ENCODE measurements at places on chromosomes 2 and 18.

- no peak for DNase-seq
These were observed 667.5 kb upstream of the HS6ST1 start for GRCh38 chr2:128986026-128986715.

DNA sequence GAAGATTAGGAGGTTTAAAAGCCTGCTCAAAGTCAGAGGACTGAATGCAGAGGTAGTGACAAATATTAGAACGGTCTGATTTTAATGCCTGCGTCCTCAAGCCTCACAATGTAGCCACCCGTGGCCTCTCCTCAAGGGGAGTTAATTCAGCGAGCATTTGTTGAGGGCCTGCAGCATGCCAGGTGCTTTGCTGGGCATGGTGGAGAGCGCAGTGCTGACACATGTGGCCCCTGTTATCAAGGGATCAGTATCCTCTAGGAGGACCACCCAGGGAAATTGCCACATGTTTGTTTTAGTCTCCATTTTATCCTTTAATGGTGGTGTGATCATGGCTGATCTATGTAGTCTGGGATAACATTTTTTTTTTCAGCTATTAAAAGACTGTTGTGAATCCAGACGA is 19.2 kb downstream of the PMAIP1 start:
- no peak for DNase-seq

GRCh38 chr2:136468799-136469369 is 296.5 kb upstream of the THSD7B start:
- no peak for DNase-seq

DNA sequence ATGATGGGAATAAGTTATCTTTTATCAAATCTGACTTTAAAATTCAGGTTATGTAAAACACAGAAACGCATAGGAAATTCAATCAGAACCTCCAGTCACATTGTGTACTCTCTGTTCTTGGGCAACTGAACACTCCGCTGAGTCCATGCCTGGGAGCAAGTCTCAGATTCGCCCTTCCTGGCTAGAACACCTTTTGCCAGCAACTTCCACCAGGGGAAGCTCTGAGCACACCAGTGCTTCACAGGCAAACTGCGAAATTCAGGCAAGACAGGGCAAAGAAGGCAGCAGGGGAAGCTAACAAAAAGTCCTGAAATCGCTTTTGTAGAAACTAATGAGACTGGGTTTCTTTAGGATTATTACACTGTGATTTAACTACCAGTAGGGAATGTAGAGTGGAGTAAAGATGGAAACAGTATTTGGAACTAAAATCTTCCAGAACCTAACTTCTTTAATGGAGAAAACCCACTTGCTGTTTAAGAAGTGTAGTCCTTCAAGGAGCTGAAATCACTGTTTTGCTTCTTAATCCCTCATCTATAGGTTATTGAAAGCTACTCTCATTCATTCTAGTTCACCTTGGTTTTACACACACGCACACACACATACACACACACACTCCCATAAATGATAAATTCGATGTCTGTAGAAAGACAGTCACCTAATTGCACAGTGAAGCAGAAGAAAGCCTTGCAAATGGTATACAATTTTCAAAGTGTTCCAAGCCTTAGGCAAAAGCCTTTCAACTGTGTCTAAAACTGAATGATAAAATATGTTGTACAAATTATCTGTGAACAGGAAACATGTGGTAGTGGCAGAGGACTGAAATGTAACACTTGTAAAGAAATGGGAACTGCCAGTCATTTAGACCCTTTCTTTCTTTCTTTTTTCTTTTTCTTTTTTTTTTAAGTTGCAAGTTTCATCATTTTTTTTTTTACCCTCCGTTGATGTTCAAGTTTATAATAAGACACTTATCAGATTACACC is 214.5 kb downstream of the TMEM182 start:
- DNase-seq: no peak

DNA sequence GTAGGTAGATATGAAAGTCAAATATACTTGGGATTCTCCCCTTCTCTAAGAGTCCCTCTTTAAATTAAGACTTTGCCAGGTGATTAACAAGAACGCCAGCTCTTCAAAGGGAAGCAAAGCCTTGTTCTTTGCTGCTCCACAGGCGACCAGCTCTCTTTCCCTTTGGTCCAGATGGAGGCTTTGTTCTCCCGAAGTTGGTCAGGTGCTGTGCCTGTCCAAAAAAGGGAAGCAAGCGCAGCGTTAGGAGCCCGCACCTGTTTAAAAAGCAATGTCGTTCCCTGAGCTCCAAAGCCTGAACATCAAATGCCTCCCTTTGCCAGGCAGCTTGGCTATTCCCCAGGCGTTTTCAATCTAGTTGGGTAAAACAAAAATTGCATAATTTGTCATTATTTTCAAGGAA is 1913.1 kb upstream of the PIK3C3 start:
- no peak for DNase-seq

GRCh38 chr2:102366406-102367112 is 11.0 kb downstream of the IL18R1 start:
- no peak for DNase-seq

DNA sequence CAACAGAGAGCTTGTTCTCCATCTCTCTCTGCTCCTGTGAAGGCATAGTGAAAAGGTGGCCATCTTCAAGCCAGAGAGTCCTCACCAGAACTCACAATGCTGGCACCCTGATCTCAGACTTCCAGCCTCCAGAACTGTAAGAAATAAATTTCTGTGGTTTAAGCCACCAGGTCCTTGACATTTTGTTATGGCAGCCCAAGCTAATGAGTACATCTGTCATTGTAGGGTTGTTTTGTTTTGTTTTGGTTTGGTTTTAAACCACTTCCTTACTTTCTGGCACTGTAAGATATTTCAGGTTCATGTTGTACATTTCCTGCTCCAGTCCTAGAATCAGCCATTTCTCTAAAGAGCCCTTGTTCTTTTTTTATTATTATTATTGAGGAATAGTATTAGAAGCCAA is 171.2 kb downstream of the CPS1 start:
- no peak for DNase-seq

DNA sequence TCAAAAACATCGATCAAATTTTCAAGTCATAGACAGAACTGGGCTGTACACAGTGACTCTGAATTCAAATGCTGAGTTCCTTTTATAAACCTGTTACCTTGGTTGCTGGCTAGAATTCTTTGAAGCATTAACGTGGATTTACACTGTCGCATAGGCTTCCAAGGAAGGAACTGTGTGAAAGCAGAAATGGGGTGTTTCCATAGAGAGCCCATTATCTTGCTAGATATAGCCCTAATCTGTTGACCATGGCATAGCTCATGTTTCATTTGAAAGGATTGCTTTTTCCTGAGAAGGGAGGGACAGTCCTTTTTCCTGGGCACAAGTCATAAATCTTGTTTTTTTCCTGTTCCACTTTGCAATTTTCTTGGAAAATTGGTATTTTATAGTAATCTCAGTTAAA is 73.8 kb upstream of the NEUROD1 start:
- no peak for DNase-seq

DNA sequence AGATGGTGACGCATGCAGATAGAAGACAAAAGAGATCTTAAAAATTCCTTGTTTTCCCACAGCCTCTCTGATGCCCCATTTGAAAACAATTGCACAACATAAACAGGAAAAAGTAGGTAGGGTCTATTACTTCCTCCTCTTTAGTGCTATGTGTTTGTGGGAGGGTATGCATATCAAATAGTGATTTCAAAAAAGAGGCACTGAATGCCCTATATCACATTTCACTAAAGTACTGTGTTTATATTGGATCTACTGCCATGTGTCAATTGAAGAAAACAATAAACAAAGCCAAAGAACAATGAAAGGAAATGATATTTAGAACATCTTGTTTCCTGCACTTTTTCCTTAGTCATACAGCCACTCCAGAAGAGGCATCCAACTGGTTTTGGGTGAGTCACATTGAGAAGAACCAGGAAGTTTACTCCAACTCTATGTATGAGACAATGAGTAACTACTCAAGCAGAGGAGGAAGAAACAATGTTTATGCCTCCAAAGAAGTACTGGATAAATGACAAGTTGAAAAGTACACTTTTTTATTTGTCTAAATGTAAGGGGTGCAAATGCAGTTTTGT is 583.6 kb downstream of the FBXO15 start:
- DNase-seq: no peak

DNA sequence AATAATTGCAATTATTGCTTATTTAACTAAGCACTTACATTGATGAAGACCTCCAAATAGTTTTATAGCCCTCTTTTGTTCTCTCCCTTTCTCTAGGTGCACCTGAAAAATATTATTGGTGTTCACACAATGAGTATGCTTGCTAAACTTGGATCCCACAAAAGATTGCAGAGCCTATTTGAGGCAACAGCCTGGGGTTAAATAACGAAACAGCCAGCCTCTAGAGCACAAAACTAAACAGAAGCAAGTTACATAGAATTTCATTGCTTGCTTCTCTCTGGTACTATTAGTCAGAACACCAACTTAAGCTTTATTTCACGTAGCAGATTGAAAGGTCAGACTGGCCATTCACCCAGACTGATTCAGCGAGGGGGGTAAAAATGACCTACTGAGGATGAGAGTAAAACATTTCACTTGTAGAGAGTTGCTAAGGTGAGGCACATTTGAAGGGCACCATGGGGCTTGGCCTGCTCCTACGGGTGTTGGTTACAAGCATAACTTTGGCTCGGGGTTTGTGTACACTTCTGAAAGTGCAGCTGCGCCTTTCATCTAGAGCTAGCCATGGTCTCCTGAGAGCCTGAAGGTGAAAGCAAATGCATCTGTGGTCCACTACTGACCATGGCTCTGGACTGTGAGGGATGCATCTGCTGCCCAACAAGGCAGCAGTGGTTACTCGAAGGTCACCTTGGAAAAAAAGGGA is 225.1 kb upstream of the LRRTM1 start:
- DNase-seq: no peak

- DNase-seq: no peak
These were observed 138.4 kb downstream of the ZNF516 start for GRCh38 chr18:76356666-76357065.

- DNase-seq: no peak
These were observed 17.8 kb downstream of the RNF149 start for GRCh38 chr2:101290711-101291110.

DNA sequence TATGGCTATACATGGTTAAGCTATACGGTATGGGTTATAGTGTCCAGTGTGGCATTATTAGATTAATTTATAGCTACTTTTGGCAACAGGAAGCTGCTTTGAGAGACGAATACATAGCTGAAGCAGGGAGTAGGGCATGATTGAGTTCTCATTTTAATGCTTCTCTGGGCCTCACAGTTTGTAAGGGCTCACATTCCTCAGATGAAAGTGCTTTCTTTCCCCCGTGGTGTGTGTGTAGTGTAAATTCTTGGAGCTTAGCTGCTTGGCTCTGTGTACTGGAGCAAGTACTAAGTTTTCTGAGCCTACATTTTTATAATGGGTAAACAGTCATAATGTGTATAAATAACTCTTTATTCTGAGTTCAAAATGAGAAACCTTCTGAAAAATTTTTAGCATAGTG is 173.7 kb downstream of the PTPRM start:
- no peak for DNase-seq

DNA sequence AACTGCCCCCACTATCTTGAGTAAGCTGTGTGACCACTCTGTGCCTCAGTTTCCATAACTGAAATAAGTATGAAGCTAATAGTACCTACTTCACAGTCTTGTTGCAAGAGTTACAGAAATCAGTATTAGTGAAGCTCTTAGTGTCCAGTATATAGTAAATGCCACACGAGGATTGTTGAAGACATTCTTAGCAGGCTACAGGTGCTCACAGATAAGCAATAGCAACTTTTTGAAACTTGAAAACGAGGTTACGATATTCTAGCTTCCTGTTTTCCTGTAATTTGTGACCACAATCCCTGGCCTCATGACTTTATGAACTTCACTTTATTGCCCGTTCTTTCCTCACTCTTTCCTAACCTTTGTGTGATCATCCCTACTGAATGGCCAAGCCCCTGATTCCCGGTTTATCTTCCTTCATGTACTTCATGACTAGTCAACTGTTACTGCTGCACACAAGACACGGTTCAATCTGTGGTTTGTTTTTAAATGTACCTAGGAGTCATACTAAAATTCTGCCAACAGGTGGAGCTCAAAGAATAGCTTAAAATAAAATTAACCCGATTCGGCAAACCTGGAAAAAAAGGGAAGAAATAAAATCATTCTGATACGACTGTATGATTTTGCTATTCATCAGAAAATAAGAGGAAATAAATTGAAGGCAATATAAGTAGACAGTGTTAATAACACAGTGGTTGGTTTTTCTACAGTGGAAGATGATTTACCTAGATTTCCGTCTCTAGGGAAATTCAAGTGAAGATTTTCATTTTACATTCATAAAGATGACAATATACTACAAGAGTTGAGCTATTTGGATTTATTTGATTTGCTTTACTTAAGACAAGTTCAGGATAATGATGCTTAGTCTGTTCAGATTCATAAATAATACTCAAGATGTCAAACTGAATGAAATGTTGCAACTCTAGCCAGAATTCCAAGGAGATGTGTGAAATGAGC is 38.1 kb upstream of the STAT1 start:
- DNase-seq: no peak

DNA sequence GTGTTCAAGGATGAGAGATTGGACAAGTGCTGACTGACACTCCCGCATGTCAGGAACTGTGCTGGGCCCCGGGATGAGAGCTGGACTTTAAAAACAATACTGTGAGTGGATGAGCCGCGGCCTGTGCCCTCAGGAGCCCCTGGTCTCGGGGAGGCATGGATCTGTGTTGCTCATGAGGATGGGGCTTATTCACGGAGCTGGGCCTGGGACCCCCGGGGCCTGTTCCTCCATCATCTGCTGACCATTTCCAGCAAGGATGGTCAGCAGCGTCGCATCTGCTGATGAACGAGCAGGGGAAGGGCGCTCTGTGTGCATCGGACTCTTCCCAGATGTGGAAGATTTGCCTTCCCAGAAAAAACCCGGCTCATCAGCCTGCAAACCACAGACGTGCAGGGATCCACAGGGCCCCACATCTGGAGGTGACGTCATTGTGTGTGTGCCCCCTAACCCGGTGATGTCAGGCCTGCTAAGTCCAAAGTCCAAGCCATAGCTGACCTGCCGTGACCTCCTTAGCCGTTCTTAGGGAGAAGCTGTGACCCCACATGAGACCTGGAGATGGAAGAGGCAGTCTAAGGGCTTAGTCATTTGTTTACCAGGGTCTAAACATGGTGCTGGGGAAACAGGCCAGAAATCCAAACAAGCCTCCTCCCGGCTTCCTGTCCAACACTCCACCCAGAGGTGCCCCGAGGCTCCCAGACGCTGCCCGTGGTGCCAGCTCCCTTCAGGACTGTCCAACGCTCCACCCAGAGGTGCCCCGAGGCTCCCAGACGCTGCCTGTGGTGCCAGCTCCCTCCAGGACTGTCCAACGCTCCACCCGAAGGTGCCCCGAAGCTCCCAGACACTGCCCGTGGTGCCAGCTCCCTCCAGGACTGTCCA is 143.9 kb downstream of the PXDN start:
- no peak for DNase-seq
